Activated T-cell treated with anti-CD3 and anti-CD28 coated beads, Interleukin-2, amount 50 U/mL, for 72 hours (primary cell): ENCODE measurements at places on chromosomes 16 and 17.

DNA sequence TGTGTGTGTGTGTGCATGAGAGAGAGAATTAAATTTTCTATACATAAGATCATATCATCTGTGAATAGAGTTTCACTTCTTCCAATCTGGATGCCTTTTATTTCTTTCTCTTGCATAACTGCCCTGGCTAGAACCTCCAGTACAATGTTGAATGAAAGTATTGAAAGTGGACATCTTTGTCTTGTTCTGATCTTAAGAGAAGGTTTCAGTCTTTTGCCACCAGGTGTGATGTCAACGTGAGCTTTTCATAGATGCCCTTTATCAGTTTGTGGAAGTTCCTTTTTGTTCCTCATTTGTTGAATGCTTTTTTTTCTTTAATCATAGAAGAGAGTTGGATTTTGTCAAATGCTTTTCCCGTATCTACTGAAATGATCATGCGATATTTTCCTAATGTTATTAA, 63.3 kb downstream of the RNF213 start:
- DNase-seq, result no peak

DNA sequence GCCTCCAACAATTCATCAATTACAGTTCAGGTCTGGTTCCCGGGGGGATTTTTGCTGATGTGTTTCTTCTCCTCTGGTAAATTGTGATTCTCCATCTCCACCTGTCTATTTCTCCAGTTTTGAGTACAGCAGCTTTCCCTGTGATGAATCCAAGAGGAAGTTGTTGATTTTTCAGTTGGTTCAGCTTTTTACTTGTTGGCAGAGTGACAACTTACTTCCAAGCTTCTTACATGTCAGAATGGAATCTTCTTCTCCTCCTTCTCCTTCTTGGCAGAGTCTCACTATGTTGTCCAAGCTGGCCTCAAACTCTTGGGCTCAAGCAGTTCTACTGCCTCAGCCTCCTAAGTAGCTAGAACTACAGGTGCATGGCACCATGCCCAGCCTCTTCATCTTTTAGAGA, 33.4 kb upstream of the TMEM92 start:
- no peak for DNase-seq

DNA sequence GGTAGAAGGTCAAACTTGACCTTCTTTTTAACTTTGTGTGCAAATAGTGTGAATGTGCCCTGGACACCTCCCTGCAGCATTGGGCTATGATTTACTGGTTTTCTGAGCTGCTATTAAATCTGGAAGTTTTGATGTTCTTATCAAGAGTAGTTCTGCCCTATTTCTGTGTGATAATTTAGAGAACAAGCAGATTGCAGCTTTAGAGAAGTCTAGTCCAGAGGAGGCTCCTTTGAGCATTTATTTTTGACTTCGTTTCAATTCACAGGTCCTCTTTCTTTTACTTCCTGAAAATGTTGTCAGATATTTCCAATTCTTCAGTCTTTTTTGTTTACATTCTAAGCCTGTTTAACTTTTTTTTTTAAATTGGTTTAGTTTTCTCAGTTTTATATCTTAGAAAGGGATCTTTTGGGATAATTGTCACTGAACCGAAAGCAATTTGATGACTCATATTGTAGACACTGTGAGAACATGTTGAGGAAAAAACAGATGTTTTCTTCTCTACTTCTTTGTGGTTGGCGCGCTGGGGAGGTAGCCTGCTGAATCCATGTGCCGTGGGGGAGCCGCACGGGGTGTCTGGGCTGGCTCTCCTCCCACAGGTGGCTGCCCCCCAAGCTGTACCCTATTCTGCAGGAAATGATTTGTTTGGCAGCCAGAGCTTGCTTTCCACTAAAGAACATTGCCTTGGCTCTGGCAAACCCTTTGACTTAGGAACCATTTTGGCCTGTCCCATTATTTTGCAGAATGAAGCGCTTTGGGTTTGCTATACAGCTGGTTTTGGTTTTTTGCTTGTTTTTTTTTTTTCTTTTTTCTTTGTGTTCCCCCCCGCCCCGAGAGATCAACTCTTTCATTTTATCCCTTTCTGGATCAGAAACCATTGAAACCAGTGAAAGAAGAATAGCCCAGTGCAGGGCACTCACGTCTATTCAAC, 53.4 kb downstream of the MFSD11 start:
- DNase-seq, result peak; percentile 10

DNA sequence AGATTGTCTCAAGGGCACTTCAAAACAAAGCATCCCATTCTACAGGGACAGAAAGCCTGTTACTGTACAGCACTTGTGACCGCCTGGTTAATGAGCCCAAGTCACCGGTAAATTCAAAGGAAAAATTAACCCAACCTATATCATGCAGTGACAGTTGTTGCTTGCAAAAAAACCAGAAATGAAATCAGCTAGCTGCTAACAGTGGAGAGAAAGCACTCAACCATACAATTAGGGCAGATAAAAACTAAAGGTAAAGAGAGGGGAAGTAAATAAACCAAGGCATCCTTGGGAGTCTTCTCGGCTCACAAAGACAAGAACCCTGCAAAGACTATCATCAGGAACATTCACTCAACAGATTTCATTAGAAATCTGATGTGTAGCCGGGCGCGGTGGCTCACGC, 5.9 kb downstream of the RETREG3 start:
- DNase-seq, result no peak

DNA sequence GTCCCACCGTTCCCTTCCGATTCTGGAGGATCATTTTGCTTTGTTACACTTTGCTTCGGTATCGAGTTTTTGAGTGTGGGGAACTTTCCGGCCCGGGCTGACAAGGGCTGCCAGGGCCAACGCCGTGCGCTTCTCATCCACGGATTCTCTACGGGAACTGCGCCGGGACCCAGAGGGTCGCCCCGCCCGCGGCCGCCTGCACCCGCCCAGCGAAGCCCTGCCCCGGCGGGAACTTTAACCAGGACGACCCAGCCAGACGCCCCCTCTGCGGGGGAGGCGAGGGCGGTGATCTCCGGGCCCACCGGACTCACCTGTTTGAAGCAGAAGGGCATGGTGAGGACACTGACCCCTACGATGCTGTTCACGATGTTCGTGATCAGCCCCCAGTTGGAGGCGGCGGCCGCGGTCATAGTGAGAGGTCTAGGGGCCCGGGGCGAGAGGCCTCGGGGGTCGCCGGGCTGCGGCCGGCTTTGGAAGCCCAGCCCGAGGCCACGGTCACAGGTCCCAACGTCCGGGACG, 536 bp downstream of the SLC38A10 start:
- DNase-seq, result peak; percentile 37
